ENCODE measurements at places on chromosomes 11 and 22. TPM values are rescaled to one million over a fixed set of nuclear protein-coding genes. Genes with fewer than 3 reads are reported as not detected.

GRCh38 chr11:57083641-57084385 lies 95.1 kb downstream of the OR5AK2 start:
- H3K27me3 ChIP-seq, result no peaks in the 10 kb centered on the region
- DNase-seq, result no peak
- H3K4me3 ChIP-seq, result no peak overlapping the region

DNA sequence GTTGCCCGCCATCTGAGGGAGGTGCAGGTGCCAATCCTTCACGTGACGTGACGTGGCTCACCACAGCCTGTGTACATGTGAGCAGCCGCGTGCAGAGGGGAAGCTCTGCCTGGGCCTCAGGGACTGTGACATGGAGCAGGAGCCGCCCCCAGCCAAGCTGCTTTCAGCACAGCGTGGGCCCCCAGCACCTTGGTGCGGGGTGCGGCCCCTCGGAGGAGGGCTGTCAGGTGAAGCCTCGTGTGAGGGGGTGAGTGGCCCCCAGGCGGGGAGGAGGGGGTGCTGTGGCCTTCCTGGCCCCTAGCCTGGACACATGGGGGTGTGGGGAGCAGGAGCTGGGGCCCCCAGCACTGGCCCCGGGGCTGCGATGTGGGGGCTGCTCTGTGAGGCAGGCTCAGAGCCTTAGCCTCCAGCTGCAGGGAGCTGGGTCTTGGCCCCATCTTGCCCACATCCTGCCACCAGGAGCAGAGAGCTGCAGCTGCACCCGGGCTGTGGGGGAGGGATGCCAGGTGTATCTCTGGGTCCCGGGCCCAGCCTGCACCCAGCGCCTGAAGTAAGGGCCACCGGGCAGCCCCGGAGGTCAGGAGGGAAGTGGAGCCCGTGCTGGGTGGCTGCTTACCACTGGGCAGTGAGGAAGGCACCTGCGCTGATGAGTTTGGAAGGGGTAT lies at the start of gene ADORA2A:
ADORA2A (plus strand) TSS at position 100 of the 665 bp plus-strand sequence. CDS start 5,806 bp downstream, outside the sequence.
- H3K4me3 ChIP-seq, result no peak within 1 kb of the TSS
- peaks cover 23% of the 10 kb centered on the region for H3K27me3 ChIP-seq
- peaks cover 11% of the 10 kb centered on the region for H3K36me3 ChIP-seq
- peaks cover 56% of the 10 kb centered on the region for H3K4me1 ChIP-seq
- no peak within 1 kb of the TSS for H3K27ac ChIP-seq

GRCh38 chr22:26632422-26633155 lies 10.8 kb downstream of the CRYBA4 start:
- no peak for DNase-seq
- H3K4me1 ChIP-seq, result no peaks in the 10 kb centered on the region
- H3K27ac ChIP-seq, result no peak overlapping the region
- no peaks in the 10 kb centered on the region for H3K27me3 ChIP-seq
- no peaks in the 10 kb centered on the region for H3K36me3 ChIP-seq

The DEAF1 gene
- 45.3 TPM for total RNA-seq

DNA sequence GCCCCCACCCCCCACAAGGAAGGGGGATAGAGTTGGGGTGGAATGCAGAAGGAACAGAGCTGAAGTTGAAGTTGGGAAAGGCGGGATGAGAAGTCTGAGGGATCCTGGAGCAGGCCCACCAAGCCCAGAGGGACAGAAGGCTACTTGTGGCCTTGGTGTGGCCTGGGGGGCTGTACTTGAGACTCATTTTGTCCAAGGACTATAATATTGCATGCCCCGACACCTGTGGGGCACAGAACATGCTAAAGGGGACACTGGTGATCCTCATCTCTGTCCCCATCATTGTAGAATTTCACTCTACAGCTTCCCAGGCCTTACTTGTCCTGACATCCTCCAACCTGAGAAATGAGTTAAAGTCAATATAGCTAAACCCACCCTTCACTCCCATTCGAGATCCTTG lies 1.3 kb downstream of the ESAM start:
- DNase-seq, result no peak
- H3K27me3 ChIP-seq, result peaks cover 71% of the 10 kb centered on the region
- no peaks in the 10 kb centered on the region for H3K36me3 ChIP-seq
- H3K4me3 ChIP-seq, result peak overlapping the region; percentile 22

The SCGB1D2 gene
- total RNA-seq, result not detected

The POU2AF2 gene
- total RNA-seq, result not detected

GRCh38 chr11:43574411-43574810 lies 106.1 kb upstream of the HSD17B12 start:
- H3K4me3 ChIP-seq, result no peak overlapping the region
- H3K27ac ChIP-seq, result peak overlapping the region; percentile 65
- H3K36me3 ChIP-seq, result no peaks in the 10 kb centered on the region
- DNase-seq, result peak; percentile 60
- H3K27me3 ChIP-seq, result peaks cover 39% of the 10 kb centered on the region

The OR2D2 gene
- total RNA-seq, result 0.40 TPM

- H3K27ac ChIP-seq, result no peak overlapping the region
- H3K36me3 ChIP-seq, result peaks cover 19% of the 10 kb centered on the region
- peaks cover 25% of the 10 kb centered on the region for H3K4me1 ChIP-seq
- DNase-seq, result no peak
- no peak overlapping the region for H3K4me3 ChIP-seq
Observed at GRCh38 chr11:120226242-120226641, 13.7 kb upstream of the POU2F3 start.

DNA sequence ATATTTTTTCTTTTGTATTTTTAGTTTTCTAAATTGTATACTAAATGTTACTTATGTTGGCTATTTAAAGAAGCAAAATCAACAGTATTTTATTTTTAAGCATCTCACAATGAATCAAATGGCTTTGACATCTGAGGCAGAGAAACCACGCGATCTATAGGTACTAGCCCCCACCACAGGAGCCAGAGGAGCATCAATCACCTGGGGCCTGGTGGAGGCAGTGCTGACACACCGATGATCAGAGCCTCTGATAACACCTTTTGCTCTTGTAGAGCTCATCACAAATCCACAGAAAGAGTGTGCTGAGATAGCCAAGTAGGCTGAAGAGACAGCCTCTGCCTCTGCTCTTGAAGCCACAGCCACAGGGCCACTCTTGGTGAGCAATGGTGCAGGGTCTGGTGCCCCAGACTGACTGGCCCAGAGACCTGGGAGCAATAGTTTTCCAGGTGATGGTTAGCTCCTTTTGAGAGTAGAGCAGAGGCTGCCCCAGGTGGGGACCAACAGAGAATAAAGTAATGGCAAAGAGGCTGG lies 25.2 kb downstream of the HIRA start:
- H3K4me3 ChIP-seq, result no peak overlapping the region
- no peak for DNase-seq
- H3K27ac ChIP-seq, result no peak overlapping the region
- H3K36me3 ChIP-seq, result peaks cover 39% of the 10 kb centered on the region
- H3K4me1 ChIP-seq, result peaks cover 5% of the 10 kb centered on the region
- no peaks in the 10 kb centered on the region for H3K27me3 ChIP-seq

All from spinal cord (tissue), 10 donors.